Stimulated activated naive CD4-positive, alpha-beta T cell treated with Interleukin-2 at 50 U/mL for 16 hours (primary cell): ENCODE measurements at places on chromosomes 11 and 22.
A peak's percentile ranks its signal among the peaks of the same experiment; 100 is the strongest.

- no peak for DNase-seq
Observed at GRCh38 chr11:95943546-95943945, 19.6 kb upstream of the MTMR2 start.

- DNase-seq = no peak
Observed at GRCh38 chr11:78800096-78800690, 225.5 kb upstream of the NARS2 start.

GRCh38 chr11:22763166-22763565 is 66.4 kb downstream of the SVIP start:
- no peak for DNase-seq

- DNase-seq = peak; percentile 74
Observed at GRCh38 chr11:117843666-117844484, 19.3 kb upstream of the FXYD2 start.

DNA sequence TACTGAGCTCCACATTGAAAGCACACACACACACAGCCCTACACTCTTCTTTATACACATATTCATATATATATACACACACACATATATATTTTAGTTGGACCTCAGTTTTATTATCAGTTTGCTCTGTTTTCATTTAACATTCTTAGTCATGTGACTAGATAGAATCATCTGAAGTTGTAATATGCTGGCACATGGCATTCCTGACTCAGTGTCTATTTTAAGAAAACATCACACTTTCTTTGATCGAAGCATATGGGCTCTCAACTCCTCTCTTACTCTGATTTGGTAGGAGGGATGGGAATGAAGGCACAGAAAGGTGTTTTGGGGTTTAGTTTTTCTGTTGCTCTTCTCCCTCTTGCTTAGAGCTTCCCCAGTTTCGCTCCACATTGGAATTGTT is 24.8 kb downstream of the AMOTL1 start:
- no peak for DNase-seq

DNA sequence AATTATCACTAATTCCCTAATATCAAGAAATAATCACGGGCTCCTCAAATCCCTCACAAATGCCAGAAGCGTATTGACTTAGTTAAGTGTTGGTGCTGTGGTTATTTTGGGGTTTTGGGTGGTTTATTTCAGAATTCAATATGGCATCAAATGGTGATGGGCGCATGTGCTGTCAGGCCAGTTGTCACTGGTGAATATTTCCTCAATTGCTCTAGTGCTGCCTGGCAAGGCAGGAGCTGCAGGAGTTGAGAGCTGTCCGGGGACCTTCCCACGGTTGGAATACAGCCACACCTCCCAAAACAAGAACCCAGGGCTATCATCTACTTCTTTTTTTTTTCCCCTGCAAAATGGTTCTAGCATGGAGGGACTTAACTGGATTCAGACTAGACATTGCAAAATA is 10.3 kb downstream of the IGLL5 start:
- DNase-seq = no peak

DNA sequence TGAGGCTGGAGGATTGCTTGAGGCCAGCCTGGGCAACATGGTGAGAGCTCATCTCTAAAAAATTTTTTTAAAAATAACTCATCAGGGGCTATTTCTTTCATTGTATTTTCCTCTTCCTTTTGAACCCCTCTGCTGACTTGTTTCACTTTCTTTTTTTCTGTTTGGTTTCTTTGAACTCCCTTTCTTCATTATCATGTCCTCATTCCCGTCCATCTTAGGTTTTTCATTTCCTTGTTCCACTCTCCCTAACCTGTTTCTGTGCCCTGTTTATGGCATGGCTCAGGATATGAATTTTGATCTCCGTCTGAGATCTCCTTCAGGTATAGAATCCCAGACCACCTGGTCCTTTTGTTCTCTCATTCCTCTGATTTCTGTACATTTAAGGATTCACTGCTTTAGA is 12.5 kb downstream of the MARK2 start:
- DNase-seq = no peak

- DNase-seq = no peak
Observed at GRCh38 chr11:86632499-86633269, 39.7 kb downstream of the ME3 start.

- DNase-seq = no peak
Observed at GRCh38 chr22:41471568-41471967, 2.7 kb downstream of the ACO2 start.

DNA sequence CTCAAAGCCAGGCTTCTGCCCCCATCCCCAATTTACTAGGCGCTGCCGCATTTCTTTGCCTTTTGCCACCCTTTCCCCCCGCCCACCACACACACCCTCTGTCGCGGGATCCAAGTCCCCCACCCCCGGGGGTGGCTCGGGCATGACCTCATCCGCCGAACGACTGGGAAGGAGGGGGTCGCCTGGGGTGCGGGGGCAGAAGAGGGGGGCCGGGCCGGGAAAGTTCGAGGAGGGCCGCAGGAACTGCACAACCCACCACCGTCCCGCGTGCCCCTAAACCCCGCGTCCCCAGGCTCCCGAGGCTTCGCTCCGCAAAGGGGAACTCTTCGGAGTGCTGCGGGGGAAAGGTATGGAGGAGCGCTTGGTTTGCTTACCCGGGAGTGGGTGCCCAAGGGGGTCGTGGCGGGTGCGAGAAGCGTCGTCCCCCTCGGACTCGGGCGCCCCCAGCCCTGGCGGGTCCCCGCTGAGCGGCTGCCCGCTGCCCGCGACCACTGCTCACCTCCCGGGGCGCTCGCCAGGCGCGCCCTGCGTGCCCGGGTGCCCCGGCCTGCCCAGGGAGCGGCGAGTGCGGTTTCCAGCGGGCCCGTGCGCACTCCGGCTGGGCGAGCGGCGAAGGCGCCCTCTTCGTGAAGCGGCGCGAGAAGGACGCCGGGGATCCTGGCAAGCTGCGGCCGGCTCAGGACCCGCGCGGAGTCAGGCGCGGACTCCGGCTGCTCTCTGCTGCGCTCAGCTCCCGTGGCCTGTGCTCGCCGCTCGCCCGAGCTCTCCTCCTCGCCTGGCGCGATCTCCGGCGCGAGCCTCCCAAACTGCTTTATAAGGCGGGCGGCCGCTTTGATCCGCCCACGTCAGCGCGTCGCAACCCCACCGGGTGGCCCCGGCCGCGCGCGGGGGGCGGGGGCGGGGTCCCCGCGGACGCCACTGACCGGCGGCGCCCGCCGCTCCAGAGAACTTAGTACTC is 4.0 kb upstream of the WNT11 start:
- DNase-seq = no peak

DNA sequence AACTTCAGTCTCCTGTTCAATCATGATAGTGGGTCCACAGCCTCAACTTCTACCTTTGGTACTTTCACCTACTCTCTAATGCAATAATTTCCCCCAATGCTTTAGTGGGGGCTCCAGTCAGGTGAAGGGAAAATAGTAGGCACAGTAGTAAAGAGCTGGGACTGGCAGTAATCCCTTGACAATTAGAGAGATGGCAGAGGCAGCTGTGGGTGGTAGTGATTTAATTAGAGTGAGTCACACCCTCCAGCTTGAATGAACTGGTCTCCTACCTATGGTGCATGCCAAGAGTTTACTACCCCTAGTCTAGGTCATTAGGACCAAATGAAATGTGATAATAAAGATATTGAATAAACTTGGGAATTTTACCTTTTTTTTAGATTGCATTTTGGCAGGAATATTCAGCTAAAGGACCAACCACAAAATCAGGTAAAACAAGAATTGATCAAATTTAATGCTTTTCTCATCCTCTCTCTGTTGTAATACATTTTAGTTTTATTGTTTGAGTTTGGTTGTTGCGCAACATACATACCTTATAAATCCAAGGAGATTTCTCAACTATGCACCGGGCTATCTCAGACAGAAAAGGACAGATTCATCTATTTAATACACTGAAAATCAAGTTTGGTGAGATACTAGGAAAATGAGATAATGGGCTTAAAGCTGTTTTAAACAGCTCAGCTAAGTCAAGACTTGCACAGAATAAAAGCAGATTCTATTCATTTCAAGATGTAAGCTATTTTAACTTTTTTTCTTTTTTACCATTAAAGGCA is 9.0 kb downstream of the PRRG4 start:
- DNase-seq = no peak

DNA sequence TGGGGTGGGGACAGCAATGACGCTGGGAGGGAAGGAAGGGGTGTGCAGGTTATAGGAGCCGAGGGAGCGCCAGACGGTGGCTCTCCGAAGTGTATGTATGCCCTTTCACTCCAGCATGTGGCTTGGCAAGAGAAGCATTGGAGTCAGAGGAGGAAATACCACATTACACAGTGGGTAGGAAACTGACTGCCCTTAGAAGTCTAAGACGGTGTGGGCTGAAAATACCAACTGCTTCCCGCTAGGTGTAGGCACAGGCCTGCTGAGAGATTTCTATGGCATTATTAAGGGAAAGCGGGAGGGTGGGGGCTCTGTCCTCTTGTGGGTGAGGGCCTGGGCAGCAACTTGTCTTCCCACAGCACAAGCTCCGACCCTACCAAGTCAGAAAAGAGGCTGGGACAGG is 44.7 kb downstream of the CACNG2 start:
- DNase-seq = no peak

GRCh38 chr11:23311986-23312940 is 452.0 kb upstream of the CCDC179 start:
- DNase-seq = no peak
